ENCODE measurements at places on chromosomes 2 and 18.

DNA sequence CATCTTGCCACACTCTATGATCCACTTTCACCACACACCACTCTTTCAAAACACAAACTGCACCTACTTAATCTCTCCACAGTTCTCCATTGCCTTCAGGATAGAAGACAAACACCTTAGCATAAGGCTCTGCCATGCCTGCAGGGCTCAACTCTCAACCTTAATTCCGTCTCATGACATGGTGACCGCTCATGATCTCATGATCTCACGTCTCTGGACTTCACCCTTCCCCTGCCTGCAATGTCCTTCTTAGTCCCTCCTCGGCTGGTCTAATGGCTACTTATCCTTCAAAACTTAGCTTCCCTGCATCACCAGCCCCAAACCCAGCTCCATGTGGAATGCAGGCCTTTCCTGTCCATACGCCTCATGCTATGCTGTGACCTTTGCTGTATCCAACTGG lies 85.3 kb downstream of the ACVR1 start:
- no peak for DNase-seq

GRCh38 chr18:42373584-42373983 lies 418.6 kb downstream of the PIK3C3 start:
- DNase-seq = no peak

DNA sequence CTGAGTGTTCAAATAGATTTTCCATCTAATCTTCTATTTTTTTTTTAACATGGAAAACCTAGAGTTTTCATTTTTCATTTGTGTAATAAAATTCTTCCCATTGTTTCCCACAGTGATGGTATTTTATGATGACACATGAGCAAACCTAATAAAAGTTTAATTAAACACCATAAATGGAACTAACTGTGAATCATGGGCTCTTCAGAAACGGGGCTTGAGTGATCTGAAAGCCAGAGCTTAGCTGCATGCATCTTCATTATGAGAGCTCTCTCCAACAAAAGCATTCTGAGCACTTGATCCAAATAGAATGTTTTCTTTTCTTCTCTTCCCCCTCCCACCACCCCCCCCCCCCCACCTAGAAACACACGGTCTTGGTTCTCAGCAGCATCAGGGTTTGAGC lies 82.1 kb upstream of the REV1 start:
- no peak for DNase-seq

GRCh38 chr2:191690327-191690726 lies 12.4 kb downstream of the NABP1 start:
- no peak for DNase-seq

- no peak for DNase-seq
Observed at GRCh38 chr18:32618546-32618945, 147.9 kb upstream of the GAREM1 start.

DNA sequence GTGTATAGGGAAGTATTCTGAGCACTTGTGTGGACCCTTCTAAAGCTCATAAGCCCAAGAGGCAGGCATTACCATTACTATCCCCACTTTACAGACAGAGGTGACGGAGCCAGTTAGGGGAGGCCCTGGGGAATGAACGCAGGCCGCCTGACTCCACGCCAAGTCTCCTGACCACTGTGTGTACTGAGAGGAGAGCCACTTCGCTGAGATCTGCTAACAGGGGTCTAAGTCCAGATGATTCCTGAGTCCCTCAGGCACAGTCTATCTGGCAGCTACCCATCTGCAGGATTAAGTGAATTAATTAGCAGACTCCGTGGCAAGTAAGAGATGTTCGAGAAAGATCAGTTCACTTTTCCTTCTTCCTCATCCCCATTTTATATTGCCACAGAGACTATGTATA lies 13.7 kb downstream of the CYB5A start:
- no peak for DNase-seq

GRCh38 chr2:31286230-31286629 lies 52.3 kb downstream of the EHD3 start:
- DNase-seq = no peak

- DNase-seq = no peak
Observed at GRCh38 chr2:160918906-160919503, 241.2 kb upstream of the TANK start.

DNA sequence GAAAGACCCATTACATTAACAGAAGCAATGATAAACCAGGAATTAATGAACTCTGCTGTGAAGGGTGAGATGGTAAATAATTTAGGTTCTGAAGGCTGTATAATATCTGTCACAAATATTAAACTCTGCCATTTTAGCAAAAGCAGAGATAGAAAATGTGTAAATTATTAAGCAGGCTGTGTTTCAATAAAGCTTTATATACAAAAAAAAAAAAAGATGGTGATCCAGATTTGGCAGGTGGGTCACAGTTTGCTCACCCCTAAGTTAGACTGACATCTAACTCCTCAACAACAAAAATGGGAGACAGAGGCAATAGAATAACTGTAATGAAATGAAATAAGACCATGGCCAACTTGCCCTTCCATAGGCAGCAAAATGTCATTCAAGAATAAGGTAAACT lies 157.3 kb upstream of the FANCL start:
- DNase-seq = no peak

DNA sequence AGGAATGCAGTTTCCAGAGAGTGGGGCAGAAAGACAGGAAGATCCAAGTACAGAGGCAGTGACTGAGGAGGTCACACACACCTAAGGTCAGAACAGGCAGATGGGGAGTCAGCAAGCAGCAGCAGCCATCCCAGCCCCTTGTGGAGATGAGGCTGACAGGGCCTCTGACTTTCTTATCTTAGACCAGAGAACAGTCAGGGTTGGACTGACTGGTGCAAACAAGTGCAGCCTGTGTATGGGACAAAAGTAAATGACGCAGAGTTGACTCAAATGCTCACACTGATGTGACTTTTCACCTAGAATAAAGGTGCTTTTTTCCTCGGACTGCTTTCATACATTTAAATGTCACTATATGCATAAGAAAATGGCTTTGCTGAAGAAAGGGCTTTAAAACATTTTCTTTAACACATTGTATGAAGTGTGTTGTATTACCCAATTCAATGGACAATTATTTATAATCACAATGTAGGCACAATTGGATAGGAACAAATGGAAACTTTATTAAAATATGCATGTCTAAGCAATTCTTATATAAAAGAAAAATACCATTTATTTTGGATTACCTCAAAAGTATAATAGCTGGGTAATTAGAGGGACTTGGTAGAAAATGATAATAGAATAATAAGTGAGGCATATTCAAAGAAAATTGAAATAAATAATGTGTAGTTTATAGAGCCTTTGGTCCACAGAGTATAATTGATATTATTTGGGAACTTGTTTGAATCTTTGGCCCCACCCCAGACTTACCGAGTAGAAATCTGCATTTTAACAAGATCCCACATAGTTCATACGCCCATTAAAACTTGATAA lies 1321.5 kb upstream of the CELF4 start:
- DNase-seq = no peak

DNA sequence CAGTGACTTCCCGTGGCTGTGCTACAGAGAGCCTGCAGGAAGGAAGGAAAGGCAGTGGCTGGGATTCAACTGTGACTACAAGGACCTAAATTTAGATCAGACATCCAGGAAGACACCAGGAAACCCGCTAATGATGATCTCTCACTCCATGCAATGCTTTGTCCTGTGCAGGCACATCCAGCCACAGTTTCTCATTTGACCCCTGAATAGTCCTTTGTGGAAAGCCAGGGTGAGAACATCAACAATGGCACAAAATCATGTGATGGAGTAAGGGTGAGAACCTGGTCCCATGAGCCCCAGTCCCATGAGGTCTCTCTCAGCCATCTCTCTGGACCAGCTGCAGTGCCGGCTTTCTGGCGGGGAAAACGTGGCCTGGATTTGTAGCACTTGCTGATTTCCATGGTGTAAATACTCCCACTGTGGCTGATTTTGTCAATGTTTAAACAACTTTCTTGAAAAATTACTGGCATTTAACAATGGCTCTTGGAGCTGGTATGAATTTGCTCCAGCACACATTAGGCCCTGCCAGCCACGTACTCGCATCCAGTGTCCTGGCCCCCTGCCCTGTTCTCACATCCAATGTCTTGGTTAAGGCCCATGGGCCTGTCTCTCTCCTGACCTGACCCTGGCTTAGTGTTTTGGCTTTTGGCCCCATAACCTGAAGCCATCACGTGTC lies 159.0 kb upstream of the HAAO start:
- no peak for DNase-seq

DNA sequence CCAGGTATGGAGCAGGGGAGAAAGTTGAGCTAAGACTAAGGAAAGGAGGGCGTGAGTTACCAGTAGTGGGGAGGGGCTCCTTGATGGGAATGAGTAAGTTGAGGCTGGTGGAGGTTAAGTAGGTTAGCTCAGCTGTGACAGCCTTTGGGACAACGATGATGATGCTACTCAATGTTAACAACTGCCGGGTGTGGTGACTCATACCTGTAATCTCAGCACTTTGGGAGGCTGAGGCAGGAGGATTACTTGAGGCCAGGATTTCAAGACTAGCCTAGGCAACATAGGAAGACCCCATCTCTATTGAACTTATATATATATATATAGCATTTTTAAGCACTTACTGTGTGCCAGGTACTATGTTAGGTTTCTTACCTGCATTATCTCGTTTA lies 48.4 kb downstream of the HK2 start:
- no peak for DNase-seq

- DNase-seq = no peak
Observed at GRCh38 chr18:12867441-12868123, 16.5 kb downstream of the PTPN2 start.
